Suppressor macrophage treated with lipopolysaccharide for 4 hours (primary cell): ENCODE measurements at places on chromosomes 3 and 15.

- no peak for DNase-seq
Measured at GRCh38 chr3:10554236-10554611, 48.8 kb upstream of the ATP2B2 start.

DNA sequence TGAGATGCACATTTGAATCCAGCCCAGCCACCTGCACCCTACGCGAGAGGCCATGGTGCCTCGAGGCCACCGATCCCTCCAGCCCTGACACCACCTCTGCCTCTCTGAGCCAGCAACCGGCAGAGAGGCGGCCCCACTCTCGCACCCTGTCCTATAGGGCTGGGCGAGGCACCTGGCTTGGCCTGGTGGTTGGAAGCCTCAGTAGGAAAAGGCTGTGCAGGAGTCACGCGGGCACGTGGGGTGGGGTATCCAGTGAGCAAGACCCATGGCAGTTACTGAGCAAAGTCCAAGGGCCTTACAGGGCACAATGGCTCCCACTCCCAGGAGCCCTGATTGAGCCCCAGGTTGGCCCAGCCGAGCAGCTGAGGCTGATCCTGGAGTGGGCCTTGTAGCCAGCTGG, 12.4 kb upstream of the DUSP7 start:
- no peak for DNase-seq

DNA sequence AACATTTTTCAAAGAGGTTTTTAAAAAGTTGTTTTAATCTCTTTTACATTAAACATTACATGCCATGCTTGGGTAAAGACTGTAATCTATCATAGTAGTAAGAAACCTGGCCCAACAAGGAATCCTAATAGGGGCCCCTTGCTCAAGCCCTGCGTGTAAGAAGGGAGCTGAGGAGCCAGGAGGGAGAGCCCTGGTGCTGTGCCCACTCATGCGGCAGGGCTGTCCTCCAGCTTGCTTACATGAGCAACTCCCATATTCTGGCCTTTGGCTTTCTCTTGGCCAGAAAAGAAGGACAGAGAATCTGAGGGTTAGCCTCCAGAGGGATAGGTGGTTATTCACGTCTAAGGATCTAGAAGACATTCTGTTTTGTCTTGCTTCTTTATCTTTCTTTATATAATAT, 49.8 kb downstream of the KBTBD12 start:
- DNase-seq = no peak

- no peak for DNase-seq
Measured at GRCh38 chr3:98734735-98735134, 28.4 kb upstream of the ST3GAL6 start.

DNA sequence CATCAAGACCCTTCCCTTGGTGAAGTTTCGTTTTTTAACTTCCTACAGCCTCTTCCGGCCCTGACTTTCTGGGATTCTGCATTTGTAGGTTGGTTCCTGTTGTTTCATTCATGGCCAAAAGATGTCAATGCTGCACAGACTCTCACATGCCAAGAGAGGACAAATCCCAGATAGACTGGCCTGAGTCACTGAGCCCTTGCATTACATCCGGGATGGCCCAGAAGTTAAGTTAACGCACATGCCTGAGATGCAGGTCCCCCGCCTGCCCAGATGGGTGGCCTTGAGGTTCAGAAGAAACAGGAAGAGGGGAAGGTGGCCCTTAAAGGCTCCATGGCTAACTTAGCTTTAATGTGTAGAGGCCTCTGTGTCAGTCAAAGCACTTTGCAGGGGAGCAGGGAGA, 51.6 kb upstream of the SRGAP3 start:
- no peak for DNase-seq

- no peak for DNase-seq
Measured at GRCh38 chr3:25454005-25454927, 26.2 kb downstream of the RARB start.

- DNase-seq = no peak
Measured at GRCh38 chr3:170010498-170010897, 27.3 kb upstream of the GPR160 start.

- DNase-seq = no peak
Measured at GRCh38 chr15:83880529-83880928, 226.6 kb downstream of the ADAMTSL3 start.

- DNase-seq = no peak
Measured at GRCh38 chr3:10469441-10470119, 35.8 kb downstream of the ATP2B2 start.

DNA sequence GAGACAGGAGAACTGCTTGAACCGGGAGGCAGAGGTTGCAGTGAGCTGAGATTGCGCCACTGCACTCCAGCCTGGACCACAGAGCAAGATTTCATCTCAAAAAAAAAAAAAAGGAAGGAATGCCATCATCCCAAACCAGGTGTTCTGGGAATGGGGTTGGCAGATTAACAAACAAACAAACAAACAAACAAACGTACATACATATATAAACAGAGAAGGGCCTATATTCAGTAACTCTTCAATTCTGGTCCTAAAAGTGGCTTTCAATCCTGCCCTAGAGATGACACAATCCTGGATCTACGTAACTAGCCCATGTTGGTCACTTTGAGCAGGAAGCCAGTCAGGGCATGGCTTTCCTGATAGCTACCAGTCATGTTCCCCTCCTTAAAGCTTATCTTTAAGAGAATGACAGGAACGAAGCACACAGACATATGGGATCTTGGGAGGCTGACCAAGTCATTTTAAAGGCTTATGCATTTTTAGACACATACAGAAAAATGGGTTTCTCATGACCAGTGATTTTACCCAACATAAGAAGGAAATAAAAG, 29.9 kb upstream of the RAB11A start:
- peak; percentile 60 for DNase-seq

DNA sequence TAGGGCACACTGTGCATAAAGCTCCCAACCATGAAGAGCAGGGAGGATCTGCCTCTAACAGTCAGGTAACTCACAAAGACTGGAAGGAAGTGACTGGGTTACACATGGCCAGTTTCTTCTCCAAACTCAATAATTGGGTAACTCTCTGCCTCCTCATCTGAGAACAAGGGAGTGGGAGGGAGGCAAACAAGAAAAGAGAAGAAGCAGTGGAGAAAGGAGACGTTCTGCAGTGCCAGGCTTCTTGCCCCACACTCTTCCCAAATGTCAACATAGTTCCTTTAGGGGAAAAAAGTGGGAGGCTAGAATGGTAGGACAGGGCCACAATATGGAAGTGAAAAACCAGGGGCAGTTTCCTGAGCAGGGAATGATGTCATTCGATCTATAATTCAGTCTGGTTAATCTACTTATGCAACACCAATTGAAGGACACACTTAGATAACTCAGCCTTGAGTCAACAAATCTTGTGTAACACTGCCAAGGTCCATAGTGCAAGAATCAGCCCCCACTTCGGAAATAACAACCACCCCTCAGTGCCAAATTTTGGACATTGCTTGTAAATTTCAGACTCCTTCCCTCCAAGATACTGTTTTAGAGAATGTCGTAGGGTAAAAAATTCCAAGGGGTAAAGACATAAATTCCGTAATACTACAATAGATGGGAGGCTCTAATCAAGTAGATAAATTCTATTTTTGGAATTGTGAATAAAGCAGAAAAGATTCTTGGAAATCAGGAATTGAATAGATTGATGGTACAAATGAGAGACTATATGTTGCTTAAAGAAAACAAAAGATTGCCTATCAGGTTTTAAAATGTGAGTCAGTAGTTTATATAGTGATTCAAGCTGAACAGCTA, 143.0 kb downstream of the LPP start:
- DNase-seq = peak; percentile 97

GRCh38 chr3:58801541-58801940, 135.0 kb upstream of the FAM3D start:
- no peak for DNase-seq

DNA sequence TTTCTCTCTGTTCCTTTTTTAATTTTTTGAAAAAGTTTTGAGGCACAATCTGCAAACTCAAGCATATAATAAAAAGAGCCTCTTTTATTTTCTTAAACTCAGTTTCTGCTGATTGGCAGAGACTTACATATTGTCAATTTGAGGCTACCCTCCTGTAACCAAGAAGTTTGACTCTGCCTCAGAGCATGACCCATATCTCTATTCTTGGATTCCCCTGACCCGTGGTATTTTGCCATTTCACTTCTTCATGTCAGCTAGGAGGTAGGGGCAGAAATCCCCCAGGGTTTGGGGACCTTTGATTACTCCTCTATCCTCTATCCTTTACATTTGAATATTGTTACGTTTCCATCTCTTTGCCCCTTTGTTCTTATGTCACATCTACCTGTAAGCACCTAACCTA, 479.1 kb upstream of the ALCAM start:
- DNase-seq = no peak

- DNase-seq = no peak
Measured at GRCh38 chr3:63478990-63479660, 173.3 kb upstream of the SNTN start.

GRCh38 chr15:47384341-47384740, 333.0 kb upstream of the SEMA6D start:
- DNase-seq = no peak

GRCh38 chr3:112651071-112651470, 10.1 kb upstream of the CCDC80 start:
- no peak for DNase-seq

DNA sequence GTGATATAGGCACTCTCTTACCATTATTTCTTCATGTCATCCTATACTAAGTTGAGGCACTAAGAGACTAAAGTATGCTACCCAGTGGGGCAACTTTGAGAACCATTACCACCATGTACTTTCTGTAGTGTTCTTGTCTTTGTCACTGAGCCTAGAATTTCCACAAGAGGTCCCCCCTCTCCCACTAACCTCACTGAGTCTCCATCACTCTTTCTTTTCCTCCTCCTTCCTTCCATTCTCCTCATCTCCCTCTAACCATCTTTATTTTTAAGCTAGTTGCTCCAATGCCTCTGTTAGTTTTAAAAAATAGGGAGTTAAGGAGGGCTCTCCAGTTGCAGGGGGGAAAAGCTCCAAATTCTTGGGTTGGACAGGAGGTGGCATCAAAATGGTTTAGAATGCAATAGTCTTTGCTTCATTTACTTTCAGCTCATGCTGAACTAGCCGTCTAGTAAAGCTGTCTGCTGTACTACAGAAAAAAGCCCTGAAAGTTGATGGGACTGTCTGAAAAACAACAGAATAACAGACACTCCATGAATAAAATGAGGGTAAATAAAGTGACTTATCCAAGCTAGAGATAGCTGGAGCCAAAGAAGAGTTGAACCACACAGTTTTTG, 85.1 kb upstream of the MYRIP start:
- no peak for DNase-seq

- DNase-seq = no peak
Measured at GRCh38 chr15:36914960-36915808, 185.2 kb downstream of the MEIS2 start.

GRCh38 chr15:94348084-94348483, 116.7 kb downstream of the MCTP2 start:
- DNase-seq = no peak
